Dermis lymphatic vessel endothelial cell (primary cell): ENCODE measurements at places on chromosomes 12 and 14. TPM values are rescaled to one million over a fixed set of nuclear protein-coding genes. Genes with fewer than 3 reads are reported as not detected.

NUDT4 gene
- 85.8 and 104 TPM in 2 replicates for total RNA-seq

KCNK13 gene
- not detected in 2 replicates for total RNA-seq

TIMELESS gene
- total RNA-seq, result 7.0 and 7.2 TPM in 2 replicates

ITPR2 gene
- 15.9 and 21.6 TPM in 2 replicates for total RNA-seq

FOXM1 gene
- total RNA-seq, result 1.3 TPM in 2 replicates

DBX2 gene
- not detected in 2 replicates for total RNA-seq

RAPGEF3 gene
- 8.3 and 11.0 TPM in 2 replicates for total RNA-seq

IL31 gene
- not detected in 2 replicates for total RNA-seq

SLC41A2 gene
- total RNA-seq, result 3.7 and 4.3 TPM in 2 replicates

ANO4 gene
- total RNA-seq, result 1.4 and 1.5 TPM in 2 replicates

ABCC9 gene
- total RNA-seq, result under 0.01 and 0.11 TPM in 2 replicates

PAH gene
- not detected in 2 replicates for total RNA-seq

CLEC9A gene
- not detected in 2 replicates for total RNA-seq

DNAI7 gene
- under 0.01 and 0.11 TPM in 2 replicates for total RNA-seq

CALCOCO1 gene
- total RNA-seq, result 86.2 and 92.7 TPM in 2 replicates

ESPL1 gene
- total RNA-seq, result 1.3 and 1.5 TPM in 2 replicates

TTC5 gene
- total RNA-seq, result 21.5 and 25.5 TPM in 2 replicates

ESR2 gene
- under 0.01 and 0.11 TPM in 2 replicates for total RNA-seq

MYBPC1 gene
- not detected in 2 replicates for total RNA-seq

FLVCR2 gene
- 1.2 and 1.5 TPM in 2 replicates for total RNA-seq

PDZRN4 gene
- not detected in 2 replicates for total RNA-seq

TRPV4 gene
- total RNA-seq, result 1.5 TPM in 2 replicates

KRT86 gene
- total RNA-seq, result not detected in 2 replicates

BCL11B gene
- total RNA-seq, result under 0.01 TPM in 2 replicates

APEX1 gene
- 56.7 and 76.1 TPM in 2 replicates for total RNA-seq

SYT10 gene
- not detected in 2 replicates for total RNA-seq

NCOR2 gene
- 9.0 and 12.7 TPM in 2 replicates for total RNA-seq

OTX2 gene
- not detected in 2 replicates for total RNA-seq

GALNT8 gene
- total RNA-seq, result 0.09 and 0.11 TPM in 2 replicates

GLS2 gene
- 0.11 and 0.17 TPM in 2 replicates for total RNA-seq

PLEKHA5 gene
- 9.8 and 10.8 TPM in 2 replicates for total RNA-seq

STAC3 gene
- 0.11 and 0.34 TPM in 2 replicates for total RNA-seq

CMA1 gene
- total RNA-seq, result not detected in 2 replicates

ALDH1L2 gene
- total RNA-seq, result 0.34 and 0.87 TPM in 2 replicates

KRT83 gene
- not detected in 2 replicates for total RNA-seq

PPP1R3E gene
- 2.8 and 3.5 TPM in 2 replicates for total RNA-seq

ADAM21 gene
- under 0.01 and 0.17 TPM in 2 replicates for total RNA-seq

PARP11 gene
- total RNA-seq, result 3.3 and 5.3 TPM in 2 replicates

LYZ gene
- not detected in 2 replicates for total RNA-seq

TAS2R20 gene
- total RNA-seq, result 1.7 and 2.4 TPM in 2 replicates

ZNF891 gene
- 0.54 and 0.86 TPM in 2 replicates for total RNA-seq

TTC6 gene
- total RNA-seq, result under 0.01 TPM in 1 of 2 replicates, not detected in the other

RNASE1 gene
- total RNA-seq, result 0.43 and 0.98 TPM in 2 replicates

HOXC4 gene
- total RNA-seq, result not detected in 2 replicates

DPPA3 gene
- not detected in 2 replicates for total RNA-seq

RHEBL1 gene
- 0.76 and 1.2 TPM in 2 replicates for total RNA-seq

DHH gene
- 0.26 and 0.33 TPM in 2 replicates for total RNA-seq

CLEC4C gene
- not detected in 2 replicates for total RNA-seq

CCDC38 gene
- not detected in 2 replicates for total RNA-seq

CDH24 gene
- 0.54 and 0.69 TPM in 2 replicates for total RNA-seq

OVCH1 gene
- total RNA-seq, result not detected in 2 replicates

TMBIM6 gene
- 323 and 392 TPM in 2 replicates for total RNA-seq

ERP27 gene
- under 0.01 TPM in 1 of 2 replicates, not detected in the other for total RNA-seq

CCDC196 gene
- not detected in 2 replicates for total RNA-seq

PPM1H gene
- total RNA-seq, result 0.95 and 0.98 TPM in 2 replicates

IFNG-AS1 gene
- total RNA-seq, result not detected in 2 replicates

GLIPR1L2 gene
- under 0.01 and 0.09 TPM in 2 replicates for total RNA-seq

TTC9 gene
- 0.33 and 0.52 TPM in 2 replicates for total RNA-seq
